ENCODE measurements at places on chromosomes 2 and 18.
A peak's percentile ranks its signal among the peaks of the same experiment; 100 is the strongest.

DNA sequence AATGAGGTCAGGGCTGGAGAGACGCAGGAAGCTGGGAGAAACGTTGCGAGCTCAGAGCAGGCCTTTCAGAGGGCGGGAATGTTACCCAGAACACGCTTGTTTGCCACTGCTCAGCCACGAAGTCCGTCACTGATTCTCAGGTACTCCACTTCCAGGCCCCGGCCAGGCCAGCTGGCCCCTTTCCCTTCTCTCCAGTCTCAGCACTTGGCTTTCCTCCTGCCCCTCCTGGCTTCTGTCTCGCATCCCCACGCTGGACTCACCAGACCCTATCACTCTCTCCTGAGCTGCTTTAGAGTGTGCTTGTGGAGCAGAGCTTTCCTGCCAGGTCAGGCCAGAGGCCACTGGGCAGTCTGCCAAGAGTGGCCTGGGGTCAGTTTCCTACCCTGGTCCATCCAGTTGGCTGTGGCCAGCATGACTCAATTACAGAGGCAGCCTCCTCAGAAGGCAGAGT lies 151.4 kb downstream of the TWIST2 start:
- no peak for DNase-seq

- DNase-seq: no peak
Observed at GRCh38 chr18:79988071-79988450, 302 bp downstream of the TXNL4A start.

DNA sequence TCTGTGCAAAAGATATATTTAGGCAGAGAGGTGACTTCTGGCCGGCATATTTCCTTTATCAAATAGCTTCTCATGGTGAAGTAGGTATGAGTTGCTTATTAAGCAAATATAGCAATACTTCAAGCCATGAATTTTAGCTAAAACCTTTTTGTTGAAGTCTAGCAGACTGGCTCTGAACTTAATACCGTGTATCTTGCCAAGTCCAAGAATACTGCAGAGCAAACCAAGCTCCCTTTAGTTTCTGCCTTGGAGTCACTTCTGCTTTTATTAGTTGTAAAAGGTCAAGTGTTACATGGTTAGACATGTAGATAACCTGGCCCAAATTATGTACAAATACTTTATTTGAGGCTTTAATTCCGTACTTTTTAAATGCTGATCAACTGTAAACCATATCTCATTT lies 627.6 kb upstream of the PKDCC start:
- DNase-seq: no peak

DNA sequence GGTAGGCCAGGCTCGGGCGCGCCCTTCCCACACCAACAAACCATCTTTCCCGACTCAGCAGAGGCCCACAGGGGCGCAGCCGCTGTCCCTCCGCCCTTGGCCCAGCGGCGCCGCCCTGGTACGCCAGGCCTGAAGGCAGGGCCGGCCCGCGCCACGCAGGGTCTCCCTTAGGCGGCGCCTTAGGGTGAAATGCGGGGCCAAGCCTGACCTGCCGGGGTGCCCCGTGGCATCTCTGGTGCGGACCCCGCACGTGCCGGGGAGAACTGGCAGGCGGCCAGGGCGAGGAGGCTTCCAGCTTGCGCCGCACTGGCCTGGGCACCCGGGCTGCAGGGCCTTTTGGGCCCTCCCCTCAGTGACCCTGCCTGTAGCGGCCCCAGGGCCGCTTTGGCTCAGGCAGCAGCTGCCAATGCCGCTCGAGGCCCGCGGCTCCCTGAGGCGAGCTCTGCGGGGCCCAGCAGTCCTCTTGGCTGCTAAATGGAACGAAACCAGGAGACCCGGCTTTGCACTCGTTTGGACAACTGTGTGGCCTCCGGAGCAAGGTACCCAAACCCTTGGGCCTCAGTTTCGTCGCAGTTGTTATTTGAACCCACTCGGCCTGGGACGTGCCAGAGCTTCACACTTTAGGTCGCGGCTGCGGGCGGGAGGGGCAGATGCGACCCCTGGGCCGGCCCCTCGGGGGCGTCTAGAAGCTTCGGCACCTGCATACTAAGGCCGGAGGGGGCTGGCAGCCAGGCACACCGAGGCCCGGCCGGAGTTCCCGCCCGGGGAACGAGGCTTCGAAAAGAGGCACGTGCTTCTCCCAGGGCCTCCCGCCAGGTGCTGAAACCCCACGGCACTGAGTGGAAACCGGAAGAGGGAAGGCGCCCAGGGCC lies 8.5 kb downstream of the OTX1 start:
- DNase-seq: no peak

DNA sequence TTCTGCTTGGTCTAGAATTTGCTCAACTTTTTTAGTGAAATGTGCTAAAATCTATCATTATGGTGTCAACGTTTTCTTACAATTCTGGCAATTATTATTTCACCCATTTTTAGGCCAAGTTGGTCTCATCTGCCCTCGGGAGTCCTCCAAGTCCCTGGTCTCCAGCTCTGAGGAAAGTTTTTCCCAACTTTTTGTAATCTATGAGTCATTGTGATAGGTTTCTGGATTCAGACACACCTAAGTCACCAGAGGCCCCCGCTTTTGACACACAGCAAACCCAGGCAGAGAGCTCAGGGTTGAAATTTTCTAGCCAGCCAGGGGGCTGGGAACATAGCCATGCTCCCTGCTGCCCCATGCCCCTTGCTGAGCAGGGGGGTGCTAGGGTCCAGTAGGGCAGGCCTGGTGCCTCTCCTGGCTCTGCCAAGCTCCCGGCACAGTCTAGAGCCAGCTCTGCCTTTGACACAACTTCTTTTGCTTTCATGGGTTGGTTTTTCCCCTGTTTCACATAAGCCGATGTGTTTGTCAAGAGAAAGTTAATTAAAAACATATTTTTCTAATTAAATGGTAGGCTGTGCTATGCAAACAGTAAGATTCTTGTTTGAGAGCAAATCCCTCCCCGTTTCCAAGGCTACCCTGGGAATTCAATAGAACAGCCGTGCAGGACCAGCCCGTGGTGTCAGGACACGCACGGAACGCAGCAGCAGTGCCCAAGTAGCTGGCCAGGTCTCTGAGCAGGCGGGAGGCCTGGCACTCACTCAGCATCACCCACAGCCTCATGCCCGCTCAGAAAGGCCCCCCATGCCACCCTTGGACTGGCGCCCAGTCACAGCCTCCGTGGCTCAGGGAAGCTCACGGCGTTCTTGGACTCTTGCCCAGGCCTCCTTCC lies 25.5 kb upstream of the SNED1 start:
- no peak for DNase-seq

GRCh38 chr2:168119515-168120141 lies 127.8 kb downstream of the STK39 start:
- DNase-seq: peak; percentile 67

GRCh38 chr2:18626256-18626668 lies 36.9 kb upstream of the NT5C1B start:
- DNase-seq: peak; percentile 21

DNA sequence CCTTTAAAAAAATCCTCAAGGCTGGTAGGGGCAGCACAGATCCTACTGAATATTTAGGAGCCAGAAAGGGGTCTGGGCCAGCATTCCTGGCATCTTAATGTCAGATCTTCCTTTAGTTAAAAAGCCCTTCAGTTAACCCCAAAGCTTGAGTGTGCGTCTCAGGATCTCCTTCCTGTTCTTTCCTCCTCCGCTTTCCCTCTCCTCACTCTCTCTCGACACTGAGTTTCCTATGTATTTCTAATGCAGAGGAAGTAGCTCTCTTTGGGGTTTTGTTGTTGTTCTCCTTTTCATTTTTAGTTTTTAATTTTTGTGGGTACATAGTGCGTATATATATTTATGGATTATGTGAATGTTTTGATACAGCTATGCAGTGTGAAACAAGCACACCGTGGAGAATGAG lies 109.9 kb upstream of the COPS8 start:
- no peak for DNase-seq

DNA sequence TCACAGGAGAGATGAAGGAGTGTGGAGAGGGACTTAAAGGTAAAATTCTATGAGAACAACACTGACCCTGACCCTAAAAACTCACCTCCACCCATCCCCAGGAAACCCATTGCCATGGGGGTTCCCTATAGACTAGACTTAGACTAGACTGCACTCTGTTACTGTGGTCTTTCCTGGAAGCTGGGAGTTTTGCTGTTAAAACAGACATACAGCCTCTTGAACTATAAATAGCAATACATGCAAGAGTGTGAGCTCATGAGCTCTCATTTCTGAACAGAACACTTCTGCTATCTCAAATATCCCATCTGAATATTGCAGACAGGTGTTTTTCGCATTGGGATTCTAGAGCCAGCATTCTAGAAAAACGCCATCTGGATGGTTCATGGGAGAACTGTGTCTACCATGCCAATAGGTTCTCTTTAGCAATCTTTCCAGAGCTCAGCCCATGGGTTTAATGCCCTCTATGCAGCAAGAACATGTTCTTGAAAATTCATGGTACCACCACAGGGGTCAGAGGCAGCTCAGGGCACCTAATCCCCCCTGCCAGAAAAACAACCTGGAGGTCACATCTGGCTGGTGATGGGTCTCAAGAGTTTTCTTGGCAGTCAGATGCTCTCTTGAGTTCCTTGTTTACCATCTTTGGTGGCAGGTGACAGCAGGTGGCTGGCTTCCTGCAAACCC lies 51.9 kb downstream of the SLC14A2 start:
- no peak for DNase-seq

DNA sequence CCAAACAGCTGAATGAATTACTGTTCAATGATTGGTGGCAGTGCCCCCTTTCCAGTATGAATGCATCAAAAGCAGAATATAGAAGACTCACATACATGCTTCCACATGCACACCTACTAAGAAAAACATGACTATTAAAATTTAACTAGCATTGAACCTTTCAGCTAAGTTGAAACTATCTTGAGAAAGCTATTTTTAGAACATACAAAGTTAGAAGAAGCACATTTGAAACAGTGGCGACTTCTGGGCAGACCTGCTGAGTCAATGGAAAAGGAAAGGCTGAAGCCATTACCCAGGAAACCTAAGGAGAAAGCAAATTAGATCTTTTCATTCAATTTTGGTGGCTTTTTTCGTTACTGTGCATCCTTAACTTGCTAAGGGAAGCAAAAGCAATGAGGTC lies 55.9 kb downstream of the PLA2R1 start:
- no peak for DNase-seq

GRCh38 chr2:175107146-175107545 lies 60.9 kb downstream of the ATF2 start:
- no peak for DNase-seq

DNA sequence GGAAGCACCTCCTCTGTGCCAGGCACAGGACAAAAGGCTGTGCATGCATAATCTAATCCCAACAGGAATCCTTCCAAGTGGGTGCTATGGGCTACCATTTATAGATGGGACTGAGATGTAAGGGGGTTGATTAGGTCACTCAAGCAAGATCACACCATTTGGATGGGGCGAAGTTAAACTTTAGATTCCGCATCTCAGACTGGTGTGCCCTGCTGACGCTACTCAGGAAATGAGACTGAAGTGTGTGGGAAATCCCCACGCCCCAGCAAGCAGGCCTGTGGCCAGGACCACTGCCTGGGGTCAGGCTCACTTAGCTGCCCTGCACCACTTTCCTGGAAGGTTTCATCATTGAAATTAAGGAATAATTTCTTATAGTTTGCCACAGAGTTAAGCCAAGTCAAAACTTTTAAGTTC lies 70.5 kb upstream of the PPP1CB start:
- DNase-seq: peak; percentile 18

DNA sequence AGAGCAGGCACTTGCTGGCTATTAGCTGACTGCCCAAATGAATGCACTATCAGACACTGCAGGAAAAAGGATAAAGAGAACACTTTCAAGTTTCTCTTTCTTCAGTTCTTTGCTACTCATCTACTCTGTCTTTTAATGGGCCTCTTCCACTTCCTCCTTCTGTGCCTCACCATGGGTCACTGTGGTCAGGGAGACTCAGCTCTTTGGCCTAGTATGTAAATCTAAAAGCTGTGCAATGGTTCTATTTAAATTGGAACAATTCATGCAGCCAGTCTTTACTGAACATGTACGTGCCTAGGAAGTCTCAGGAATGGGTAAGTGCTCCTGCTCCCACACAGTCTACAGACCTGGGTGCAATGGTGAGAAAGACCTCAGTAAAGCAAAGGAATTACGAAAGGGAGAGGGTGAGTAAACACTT lies 79.1 kb upstream of the DNMT3A start:
- DNase-seq: no peak

GRCh38 chr2:205903549-205904129 lies 182.3 kb downstream of the INO80D start:
- DNase-seq: peak; percentile 55

- peak; percentile 86 for DNase-seq
Observed at GRCh38 chr2:173048897-173049661, 26.6 kb upstream of the MAP3K20 start.

DNA sequence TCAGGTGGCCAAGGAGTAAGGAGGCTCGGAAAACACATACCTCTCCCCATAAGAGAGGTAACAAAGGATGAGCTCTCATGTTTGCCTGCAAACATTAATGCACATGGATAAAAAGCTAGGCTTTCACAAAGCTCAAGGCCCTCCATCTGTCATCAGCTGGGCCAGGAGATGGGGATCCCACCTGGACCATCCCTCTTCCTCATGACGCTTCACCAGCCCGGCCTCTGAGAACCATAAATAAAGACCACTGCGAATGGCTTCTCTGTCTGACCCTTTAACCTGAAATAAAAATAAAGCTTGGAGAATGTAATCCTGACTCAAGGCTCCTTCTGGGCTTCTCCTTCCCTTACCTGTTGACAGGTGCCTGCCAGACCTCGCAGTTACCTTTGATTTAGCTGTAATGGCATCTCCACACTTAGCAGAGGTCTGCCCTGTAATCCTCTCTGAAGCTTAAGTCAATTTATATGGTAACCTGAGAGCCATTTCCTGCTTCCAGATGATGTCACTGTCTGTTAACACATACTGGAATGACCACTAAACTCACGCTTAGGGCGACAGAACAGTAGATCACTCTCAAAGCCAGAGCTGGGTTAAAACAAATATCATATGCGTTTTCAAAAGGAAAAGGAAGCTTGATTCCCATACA lies 29.3 kb upstream of the FOXI3 start:
- no peak for DNase-seq

DNA sequence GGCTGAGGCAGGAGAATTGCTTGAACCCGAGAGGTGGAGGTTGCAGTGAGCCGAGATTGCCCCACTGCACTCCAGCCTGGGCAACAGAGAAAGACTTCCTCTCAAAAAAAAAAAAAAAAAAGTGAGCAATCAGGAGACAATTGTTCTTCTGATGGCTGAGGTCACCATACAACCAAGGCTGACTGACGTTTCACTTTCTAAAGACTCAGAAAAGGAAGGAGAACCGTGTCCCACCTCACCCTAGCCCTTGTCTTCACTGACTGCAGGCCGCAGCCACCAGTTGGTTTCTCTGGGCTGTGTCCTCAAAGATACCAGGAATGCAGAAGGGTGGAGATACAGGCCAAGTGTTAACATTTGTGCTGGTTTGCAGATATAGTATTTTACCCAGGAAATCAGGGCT lies 7.7 kb upstream of the SLC35F6 start:
- DNase-seq: no peak

DNA sequence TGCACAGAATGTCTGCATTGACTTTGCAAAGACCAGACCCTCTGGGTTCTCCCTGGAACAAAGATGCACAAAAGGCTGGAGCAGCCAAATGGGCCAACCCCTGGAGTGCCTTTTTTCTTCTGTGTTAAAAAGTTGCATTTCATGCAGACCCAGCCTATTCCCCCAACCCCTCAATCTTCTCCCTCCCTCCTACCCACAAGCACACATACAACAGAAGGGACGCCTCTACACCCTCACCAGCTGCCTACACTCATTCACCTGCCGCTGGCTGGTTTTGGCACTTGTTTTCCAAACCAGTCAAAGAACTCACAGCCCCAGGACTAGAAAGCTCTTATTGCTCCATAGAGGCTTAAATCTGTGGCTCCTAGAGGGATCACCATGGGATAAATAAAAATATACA lies 16.6 kb downstream of the MARCHF4 start:
- DNase-seq: no peak

Data from dermis microvascular lymphatic vessel endothelial cell (primary cell).